Renal cortical epithelial cell (primary cell): ENCODE measurements at places on chromosomes 6 and 20.

- no peak for DNase-seq
These were observed 8.9 kb downstream of the FITM2 start for GRCh38 chr20:44302026-44302669.

DNA sequence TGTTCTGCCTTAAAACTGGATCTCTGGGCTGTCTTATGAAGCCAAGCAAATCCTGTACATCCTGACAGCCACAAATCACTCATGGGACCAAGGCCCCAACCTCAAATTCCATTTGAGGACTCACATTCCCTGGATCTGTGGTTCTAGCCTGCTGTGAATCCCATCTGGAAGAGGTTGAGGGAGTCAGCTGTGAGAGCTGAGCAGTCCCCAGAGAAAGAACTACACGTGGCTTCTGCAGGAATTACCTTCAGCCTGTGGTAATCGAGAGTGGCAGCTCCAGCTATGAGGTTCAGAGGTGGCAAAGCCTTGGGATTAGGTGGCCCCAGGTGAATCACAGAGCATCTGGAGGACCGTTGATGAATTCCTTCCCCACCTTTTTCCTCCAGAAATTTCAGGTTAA, 245.2 kb downstream of the SLC24A3 start:
- DNase-seq: no peak

GRCh38 chr6:167405778-167406532, 81.1 kb downstream of the TTLL2 start:
- DNase-seq: no peak

GRCh38 chr20:19903168-19903811, 113.9 kb upstream of the NAA20 start:
- DNase-seq: no peak

GRCh38 chr6:157547112-157547511, 166.1 kb downstream of the ZDHHC14 start:
- DNase-seq: no peak

DNA sequence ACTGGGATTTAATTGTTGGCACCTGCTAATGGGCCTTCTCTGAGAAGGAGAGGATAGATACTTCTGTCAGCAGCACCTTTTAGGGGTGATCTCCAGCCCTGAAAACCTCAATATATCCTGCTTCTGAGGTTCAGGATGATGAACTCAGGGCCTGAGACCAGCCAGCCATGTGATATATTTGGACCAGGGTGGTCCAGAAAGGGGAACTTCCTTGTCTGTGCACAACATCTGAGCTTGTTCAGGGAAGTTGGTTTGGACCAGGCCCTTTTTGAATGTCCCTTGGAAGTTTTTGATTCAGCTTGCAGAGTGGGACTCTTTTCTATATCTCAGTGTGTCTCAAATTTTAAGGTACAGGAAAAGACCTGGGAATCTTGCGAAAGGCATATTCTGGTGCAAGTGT, 85.8 kb downstream of the GFRA4 start:
- no peak for DNase-seq

GRCh38 chr6:13813026-13813425, 1.3 kb downstream of the MCUR1 start:
- DNase-seq: no peak

DNA sequence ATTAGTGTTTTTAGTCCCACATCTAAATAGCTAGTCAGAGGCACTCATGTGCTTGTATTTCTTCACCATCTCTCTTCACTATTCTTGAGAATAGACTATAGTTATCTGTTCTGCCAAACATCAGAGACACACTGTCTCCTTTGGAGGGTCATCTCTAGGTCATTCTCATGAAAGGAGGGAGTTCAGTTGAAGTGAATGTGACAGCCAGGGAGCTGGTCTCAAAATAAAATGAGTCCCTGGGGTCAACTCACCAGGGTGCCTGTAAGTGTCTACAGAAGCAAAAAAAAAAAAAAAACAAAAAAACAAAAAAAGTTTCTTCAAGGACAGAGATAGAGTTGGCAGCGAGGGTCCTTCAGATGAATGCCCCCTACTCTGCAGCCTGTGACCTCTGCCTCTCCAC, 171.0 kb downstream of the ID4 start:
- DNase-seq: no peak

GRCh38 chr6:15331143-15331542, 85.3 kb downstream of the JARID2 start:
- DNase-seq: peak; percentile 81

- DNase-seq: no peak
These were observed 154.5 kb upstream of the SCGN start for GRCh38 chr6:25497383-25498040.

- no peak for DNase-seq
These were observed 164.5 kb upstream of the CST7 start for GRCh38 chr20:24784607-24785006.

DNA sequence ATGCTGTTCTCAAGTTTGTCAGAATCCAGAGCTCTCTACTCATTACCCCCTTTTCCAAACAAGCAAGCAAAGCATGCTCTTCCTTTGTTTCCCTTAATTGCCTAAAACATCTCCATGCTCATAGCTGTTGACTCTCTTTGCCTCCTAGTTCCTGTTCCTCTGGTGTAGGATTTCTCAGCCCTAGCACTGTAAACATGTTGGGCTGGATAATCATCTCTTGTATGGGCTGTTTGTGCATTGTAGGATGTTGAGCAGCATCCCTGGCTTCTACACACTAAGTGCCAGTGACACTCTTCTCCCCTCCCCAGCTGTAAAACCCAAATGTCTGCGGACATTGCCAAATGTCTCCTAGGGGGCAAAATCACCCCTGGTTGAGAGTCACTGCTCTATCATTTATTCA, 14.0 kb downstream of the PPARD start:
- DNase-seq: no peak

GRCh38 chr6:150739711-150740349, 125.7 kb upstream of the MTHFD1L start:
- no peak for DNase-seq

- no peak for DNase-seq
These were observed 213.2 kb upstream of the MYLIP start for GRCh38 chr6:15915508-15916178.

DNA sequence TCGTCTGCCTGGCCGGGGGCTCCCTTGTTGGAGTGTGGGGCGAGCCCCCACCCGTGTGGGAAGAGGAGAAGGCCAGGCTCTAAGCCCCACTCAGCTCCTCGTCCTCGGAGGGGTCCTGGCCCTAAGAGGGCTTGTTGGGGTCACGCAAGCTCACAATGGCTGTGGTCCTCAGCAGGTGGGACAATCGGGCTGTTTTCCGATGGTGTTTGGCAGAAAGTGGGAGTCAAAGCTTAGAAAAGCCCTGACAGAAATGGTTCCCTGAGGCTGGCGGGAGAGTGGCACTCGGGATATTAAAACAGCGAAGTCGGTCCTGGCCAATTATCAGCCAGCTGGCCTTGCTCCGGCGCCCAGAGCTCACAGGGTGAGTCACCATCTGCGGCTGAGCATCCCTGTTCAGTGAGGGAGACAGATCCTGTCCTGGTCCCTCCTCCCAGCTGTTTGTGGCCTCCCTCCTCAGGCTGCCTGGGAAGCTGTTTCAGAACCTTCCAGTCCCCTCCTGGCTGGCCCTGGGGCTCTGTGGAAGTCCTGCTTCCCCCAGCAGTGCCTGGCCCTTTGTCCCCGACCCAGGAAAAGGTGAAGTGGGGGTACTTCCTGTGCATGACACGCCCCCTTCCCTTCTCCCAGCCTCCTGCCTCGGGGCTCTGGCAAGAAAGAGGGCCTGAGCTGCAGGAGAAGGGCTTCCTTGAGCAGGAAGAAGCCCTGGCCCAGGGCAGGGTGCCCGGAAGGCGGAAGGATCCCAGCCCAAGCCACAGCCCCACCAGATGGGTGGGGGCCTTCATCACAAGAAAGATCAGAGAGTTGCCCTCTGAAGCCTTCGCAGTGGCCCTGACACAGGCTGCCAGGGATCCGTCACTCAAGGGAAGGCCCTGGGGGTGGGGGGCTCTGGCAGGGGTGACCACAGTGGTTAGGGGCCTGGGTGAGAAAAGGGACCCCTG, 53.6 kb upstream of the BHLHE23 start:
- DNase-seq: peak; percentile 15

DNA sequence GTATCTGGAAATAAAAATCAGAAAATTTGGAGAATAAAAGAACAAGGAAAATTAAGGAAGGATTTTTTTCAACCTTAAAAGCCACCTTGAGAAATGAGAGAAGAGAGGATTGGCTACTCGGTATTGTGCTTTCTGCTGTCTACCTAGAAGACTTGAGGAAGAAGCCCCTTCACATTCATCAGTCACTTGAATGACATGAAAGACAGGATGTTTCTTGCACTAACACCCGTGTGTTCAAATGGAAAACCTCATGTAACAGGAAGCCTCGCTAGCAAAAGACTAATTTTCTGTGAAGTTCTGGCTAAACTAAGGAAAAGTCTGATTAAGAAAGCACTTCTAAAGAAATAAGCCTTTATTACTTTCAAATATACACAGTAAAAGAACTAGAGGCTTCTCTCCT, 69.9 kb downstream of the OLIG3 start:
- no peak for DNase-seq

- no peak for DNase-seq
These were observed 21.4 kb downstream of the SNAI1 start for GRCh38 chr20:50004229-50004628.

- DNase-seq: no peak
These were observed 55.0 kb downstream of the PROKR2 start for GRCh38 chr20:5261763-5262162.

GRCh38 chr20:45088247-45088646, 12.7 kb downstream of the KCNS1 start:
- DNase-seq: peak; percentile 97

- no peak for DNase-seq
These were observed 18.2 kb upstream of the TAGAP start for GRCh38 chr6:159062976-159063375.

- DNase-seq: no peak
These were observed 343 bp downstream of the SNAP91 start for GRCh38 chr6:83708546-83708969.

DNA sequence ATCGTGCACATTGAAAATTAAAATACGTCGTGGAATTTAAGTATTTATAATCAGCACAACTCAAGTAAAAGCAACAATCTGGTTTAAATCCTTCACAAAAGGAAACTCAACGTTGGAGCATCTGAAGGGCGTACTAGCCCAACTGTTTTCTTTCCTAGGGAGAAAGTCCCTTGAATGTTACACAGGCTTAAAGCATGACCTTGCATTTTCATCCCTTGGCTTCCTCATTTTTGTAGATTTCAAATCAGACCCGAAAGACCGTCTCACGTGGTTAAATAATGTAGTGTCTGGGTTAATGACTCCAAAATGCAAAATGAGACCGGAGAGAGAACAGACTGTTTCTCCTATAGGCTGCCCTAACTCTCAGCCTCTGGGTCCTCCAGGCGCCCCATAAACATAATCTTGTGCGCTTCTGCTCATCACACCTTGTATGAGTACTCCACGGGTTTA, 249.2 kb upstream of the RREB1 start:
- DNase-seq: no peak

- no peak for DNase-seq
These were observed 52.1 kb downstream of the RIPOR2 start for GRCh38 chr6:24883618-24884017.

DNA sequence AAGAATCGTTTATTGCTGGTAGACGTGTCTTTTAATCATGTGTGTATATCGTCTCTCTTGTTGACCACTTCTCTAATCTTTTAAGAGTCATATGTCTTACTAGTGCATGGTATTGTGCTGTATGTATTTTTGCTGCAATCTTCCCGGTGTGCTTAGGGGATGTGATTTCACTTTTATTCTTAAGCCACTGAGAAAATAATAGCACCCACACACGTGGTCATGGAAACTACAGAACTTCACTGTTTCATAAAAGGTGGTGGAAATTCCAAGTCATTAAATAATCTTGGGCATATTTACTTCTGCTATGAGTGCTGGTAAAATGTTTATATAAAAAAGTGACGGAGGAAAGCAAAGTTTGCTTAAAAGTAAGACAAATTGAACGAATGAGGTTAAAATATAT, 3.0 kb upstream of the CDYL start:
- no peak for DNase-seq

- DNase-seq: no peak
These were observed 31.1 kb downstream of the SERPINB6 start for GRCh38 chr6:2940010-2940850.

DNA sequence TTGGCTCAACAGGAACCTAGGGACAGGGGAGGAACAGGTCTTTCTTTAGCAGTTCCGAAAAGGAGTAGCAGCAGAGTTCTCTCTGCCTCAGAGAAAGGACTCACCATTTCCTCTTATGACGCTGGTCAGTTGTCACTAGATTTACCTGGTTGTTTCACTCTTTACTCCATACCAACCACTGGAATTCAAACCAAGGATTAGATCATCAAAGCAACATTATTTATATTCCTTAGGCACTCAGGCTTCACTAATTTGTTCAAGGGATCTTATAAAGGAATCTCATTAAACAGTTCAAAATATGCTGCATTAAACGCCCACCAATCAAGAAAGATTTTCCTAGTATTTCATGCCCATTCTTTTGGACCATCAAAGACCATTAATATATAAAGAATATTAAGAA, 1129.5 kb upstream of the MAP3K7 start:
- peak; percentile 64 for DNase-seq

- no peak for DNase-seq
These were observed 11.3 kb upstream of the TMEM181 start for GRCh38 chr6:158548418-158549161.

GRCh38 chr6:35474131-35474941, 6.1 kb downstream of the RPL10A start:
- no peak for DNase-seq

- no peak for DNase-seq
These were observed 146.4 kb upstream of the ARID1B start for GRCh38 chr6:156630613-156631302.

GRCh38 chr6:130159956-130160355, 62.8 kb downstream of the SAMD3 start:
- DNase-seq: no peak

DNA sequence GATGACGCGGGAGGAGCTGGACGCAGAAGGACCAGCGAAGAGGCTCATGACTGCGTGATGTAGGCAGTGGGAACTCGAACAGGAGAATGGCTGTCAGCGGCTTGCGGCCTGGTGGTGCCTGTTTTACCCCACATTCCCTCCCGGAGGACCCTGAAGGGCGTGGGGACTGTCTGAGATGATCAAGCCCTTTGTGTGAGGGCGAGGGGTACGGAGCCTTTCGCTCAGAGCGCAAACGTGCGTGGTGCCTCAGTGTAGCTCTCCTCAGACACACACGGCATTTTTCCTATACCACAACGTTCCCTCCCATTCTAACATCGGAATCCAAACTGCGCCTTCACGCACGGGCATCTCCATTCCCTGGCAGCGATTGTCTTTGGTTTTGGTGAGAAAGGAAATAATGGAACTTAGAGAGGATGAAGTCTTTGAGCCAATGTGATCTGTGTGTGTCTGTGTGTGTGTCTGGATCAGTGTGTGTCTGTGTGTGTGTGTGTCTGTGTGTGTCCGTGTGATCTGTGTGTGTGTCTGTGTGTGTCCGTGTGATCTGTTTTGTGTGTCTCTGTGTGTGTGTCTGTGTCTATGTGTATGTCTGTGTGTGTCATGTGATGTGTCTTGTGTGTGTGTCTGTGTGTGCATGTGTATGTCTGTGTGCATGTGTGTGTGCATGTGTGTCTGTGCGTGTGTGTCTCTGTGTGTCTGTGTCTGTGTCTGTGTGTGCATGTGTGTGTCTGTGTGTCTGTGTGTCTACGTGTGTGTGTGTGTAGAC, 5.3 kb downstream of the PTK6 start:
- no peak for DNase-seq
